ENCODE measurements at places on chromosomes 6 and 20. TPM values are rescaled to one million over a fixed set of nuclear protein-coding genes. Genes with fewer than 3 reads are reported as not detected.

The TSHZ2 gene
- total RNA-seq, result 4.9 TPM

The CYP24A1 gene
- not detected for total RNA-seq

The GCNT2 gene
- total RNA-seq, result 37.1 TPM

The PXT1 gene
- total RNA-seq, result 0.13 TPM

The FRK gene
- total RNA-seq, result 7.5 TPM
